Natural killer cell treated with Interleukin-12 subunit alpha and Interleukin-12 subunit beta and Interleukin-15 and Interleukin-18, amount 100 ng/mL, for 72 hours (primary cell): ENCODE measurements at places on chromosomes 7 and 10.

DNA sequence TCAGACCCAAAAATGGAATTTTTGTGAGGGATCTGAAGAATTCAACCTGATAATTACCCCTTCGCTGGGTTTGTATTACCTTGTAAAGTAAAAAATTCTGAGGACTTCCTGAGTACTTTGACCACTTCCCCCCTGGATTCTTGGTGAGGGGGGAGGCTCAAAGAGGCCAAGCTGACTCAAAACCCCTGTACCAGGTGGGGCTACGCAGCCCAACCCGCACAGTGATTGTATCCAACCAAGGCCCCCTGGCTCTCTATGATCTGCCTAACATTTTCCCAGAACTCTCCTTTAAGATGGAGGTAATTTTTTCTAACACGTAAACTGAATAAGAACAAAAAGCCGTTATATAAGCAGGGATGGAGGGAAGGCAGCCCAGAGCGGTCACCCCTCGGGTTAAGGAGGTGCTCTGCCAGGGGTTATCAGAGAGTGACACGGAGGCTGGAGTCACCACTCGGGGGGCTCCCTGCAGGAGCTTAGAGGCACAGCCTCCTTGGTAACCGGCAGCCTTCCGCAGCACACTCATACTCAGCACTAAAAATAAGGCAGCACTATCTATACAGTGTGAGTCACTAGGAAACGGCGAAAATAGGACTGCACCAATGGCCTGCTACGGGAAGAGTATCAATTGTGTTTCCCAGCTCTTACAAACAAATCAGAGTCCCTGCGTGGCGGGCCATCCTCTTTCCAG lies 255.4 kb downstream of the ELMO1 start:
- DNase-seq, result no peak
- no peaks in the 10 kb centered on the region for H3K4me1 ChIP-seq
- no peak overlapping the region for H3K27ac ChIP-seq
- no peaks in the 10 kb centered on the region for H3K27me3 ChIP-seq
- no peaks in the 10 kb centered on the region for H3K36me3 ChIP-seq

DNA sequence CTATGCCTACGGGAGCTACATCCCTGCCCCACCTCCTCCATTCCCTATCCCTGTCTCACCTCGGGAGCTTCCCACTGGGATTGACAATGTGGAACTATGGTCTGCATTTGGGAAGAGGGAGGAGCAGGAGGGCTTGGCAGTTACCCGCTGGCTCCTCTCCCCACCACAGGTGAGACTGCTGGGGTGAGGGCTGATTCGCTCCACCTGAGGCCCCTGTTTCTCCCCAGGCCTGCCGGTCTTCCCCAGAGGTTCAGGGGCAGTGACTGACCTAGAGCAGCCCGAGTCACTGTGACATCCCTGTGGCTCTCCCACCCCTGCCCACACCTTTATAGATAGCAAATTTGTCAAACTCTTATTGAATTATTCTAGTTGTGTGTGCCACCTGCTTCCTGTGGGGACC lies 252.6 kb downstream of the GLRX3 start:
- H3K4me1 ChIP-seq, result no peaks in the 10 kb centered on the region
- DNase-seq, result no peak
- no peak overlapping the region for H3K27ac ChIP-seq
- peaks cover 24% of the 10 kb centered on the region for H3K36me3 ChIP-seq

DNA sequence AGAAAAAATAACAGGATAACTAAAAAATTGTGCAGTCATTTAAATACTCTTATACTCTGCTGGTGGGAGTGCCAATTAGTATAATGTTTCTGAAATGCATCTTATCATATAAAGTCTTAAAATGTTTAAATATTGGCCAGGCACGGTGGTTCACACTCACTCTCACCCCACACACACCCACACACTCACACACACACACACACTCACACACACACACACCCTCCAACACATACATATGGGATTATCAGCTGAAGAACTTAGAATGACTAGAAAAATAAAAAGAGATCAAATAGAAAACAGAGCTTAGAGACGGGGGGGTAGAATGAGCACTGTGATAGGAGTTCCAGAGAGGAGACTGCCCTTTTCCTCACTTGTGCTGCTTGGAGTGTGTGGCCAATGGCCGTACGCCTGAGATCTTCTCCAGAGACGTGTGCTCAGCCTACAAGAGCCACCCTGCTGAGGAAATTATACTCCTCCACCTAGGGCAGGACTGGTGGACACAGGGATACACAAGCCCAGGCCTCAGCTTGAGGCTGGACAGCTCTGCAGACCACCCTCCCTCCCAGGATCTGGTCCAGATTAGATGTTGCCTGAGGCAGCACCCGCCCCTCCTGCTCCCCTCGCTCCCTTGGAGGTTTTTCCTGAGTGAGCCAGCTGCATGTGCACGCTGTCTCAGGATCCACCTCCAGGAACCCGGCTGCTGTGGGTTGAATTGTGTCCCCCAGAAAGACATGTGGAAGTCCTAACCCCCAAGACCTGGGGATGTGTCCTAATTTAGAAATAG lies 26.5 kb upstream of the PRKAG2 start:
- peaks cover 55% of the 10 kb centered on the region for H3K27me3 ChIP-seq
- no peak overlapping the region for H3K27ac ChIP-seq
- H3K36me3 ChIP-seq, result no peaks in the 10 kb centered on the region
- H3K4me3 ChIP-seq, result no peak overlapping the region
- peaks cover 2% of the 10 kb centered on the region for H3K4me1 ChIP-seq

GRCh38 chr7:22094413-22095342 lies 149.0 kb upstream of the CDCA7L start:
- H3K27me3 ChIP-seq, result peaks cover 7% of the 10 kb centered on the region
- no peak overlapping the region for H3K4me3 ChIP-seq
- H3K27ac ChIP-seq, result no peak overlapping the region
- H3K36me3 ChIP-seq, result no peaks in the 10 kb centered on the region
- H3K4me1 ChIP-seq, result no peaks in the 10 kb centered on the region

DNA sequence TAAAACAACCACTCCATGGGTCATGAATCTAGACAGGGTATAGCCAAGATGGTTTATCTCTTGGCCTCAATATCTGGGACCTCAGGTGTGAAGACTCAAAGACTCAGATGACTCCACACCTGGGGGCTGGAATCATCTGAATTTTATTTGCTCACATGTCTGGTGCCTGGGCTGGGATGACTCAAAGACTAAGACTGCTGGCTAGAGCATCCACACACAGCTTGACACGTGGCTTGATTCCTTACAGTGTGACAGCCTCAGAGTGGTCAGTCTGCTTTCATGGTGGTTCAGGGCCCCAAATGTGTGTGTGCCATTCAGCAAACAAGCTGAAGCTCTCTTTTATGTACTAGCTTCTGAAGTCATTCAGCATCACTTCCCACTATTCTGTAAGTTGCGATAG lies 333.7 kb downstream of the RNLS start:
- no peak for DNase-seq
- no peaks in the 10 kb centered on the region for H3K27me3 ChIP-seq
- H3K36me3 ChIP-seq, result no peaks in the 10 kb centered on the region
- no peak overlapping the region for H3K27ac ChIP-seq
- H3K4me1 ChIP-seq, result peaks cover 28% of the 10 kb centered on the region

GRCh38 chr7:89312551-89312950 lies 517.0 kb upstream of the TEX47 start:
- no peak for DNase-seq
- no peaks in the 10 kb centered on the region for H3K27me3 ChIP-seq
- no peaks in the 10 kb centered on the region for H3K36me3 ChIP-seq
- no peaks in the 10 kb centered on the region for H3K4me1 ChIP-seq
- no peak overlapping the region for H3K27ac ChIP-seq
- no peak overlapping the region for H3K4me3 ChIP-seq
